NCI-H1417 treated with DMSO at 0.1 percent for 48 hours (cell line): ENCODE measurements at places on chromosomes 3 and 15.

GRCh38 chr3:94481226-94481898 is 418.5 kb downstream of the NSUN3 start:
- no peak for DNase-seq

GRCh38 chr3:474828-475227 is 278.3 kb downstream of the CHL1 start:
- DNase-seq = no peak

GRCh38 chr3:130456540-130456939 is 60.4 kb upstream of the COL6A6 start:
- DNase-seq = no peak

DNA sequence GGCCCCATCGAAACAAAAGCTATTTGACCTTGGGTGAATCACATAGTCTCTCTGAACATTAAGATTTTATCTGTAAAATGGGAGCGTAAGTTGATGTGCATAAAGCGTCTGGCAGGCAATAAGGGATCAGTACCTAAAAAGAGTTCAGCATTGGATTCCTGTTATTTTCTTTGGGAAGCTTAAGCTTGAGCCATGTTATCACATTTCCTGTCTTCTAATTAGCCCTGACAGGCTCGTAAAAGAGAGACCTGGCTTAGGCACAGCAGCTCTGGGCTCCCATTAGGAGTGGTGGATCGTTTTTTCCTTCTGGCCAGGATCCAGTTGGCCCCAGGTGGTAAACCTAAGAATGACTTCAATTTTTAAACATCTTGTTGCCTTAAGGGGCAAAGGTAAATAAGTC is 26.0 kb upstream of the CA12 start:
- DNase-seq = no peak

GRCh38 chr15:101067660-101068522 is 148.7 kb downstream of the LRRK1 start:
- DNase-seq = no peak

- no peak for DNase-seq
Measured at GRCh38 chr15:31004220-31004733, 12.8 kb upstream of the MTMR10 start.
